Fibroblast of lung (primary cell): ENCODE measurements at places on chromosomes 5 and 9. TPM values are rescaled to one million over a fixed set of nuclear protein-coding genes. Genes with fewer than 3 reads are reported as not detected.
A peak's percentile ranks its signal among the peaks of the same experiment; 100 is the strongest.

WWC1 gene
- 2.5 and 4.9 TPM in 2 replicates for total RNA-seq

DNA sequence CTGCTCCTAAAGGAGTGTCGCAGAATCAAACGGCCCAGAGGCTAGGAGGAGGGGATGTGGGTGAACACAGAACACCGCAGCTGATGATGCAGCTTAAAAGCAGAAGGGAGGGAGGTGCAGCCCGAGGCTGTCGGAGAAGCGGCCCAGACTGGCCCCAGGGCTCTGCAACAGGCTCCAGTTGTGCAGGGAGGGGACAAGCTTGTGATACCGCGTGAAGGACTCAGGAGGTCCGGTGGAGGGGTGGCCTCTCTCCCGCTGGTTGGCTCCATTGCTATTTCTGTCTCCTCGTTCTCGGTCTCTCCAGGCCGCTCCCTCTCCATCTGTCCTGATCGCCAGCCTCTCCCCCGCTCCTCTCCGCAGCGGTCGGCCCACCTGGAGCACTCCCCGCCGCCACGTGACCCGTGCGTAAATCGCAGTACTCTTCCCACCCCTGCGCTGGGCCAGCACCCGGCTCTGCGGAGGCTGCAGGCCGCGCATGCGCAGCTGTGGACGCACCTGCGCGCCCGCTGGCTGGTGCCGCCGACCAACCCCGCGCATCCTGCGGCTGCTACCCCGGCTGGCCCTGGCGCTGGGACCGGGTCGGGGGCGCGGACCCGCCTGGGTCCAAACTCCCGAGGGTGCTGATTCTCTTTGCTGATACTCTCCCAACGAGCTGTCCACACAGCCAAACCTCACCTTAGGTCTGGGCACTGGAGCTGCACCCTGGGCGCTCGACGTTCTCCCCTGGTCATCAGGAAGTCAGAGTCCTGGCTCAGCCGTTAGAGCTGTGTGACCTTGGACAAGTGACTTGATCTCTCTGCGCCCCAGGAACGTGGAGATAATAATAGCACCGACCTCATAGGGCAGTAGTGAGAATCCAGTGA, 3.7 kb upstream of the STXBP1 start:
- peak; percentile 33 for DNase-seq

GRCh38 chr5:53907827-53908226, 347.4 kb downstream of the NDUFS4 start:
- no peak for DNase-seq

GRCh38 chr9:3447788-3448187, 78.0 kb downstream of the RFX3 start:
- DNase-seq, result peak; percentile 18

DNA sequence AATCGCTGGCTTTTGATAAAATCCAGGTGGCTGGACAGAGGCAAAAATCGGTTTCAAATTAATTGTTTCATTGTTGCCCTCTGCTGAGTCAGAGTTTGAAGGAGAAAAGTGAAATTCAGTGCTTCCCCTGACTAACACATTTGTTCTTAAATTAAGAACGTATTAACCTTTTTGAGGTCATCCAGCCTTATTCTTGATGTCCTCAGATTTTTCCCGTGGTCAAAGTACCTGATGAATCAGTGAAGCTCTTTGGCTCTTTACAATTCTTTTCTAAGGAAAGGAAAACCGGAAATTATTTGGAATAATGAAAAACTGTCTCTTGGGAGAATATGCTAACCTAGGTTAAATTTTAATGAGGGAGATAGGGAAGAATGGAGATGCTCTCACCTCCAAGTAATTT, 21.6 kb downstream of the OSMR start:
- no peak for DNase-seq

GRCh38 chr9:89390578-89391116, 72.3 kb downstream of the SECISBP2 start:
- DNase-seq, result no peak
